ENCODE measurements at places on chromosomes 2 and 18.

- no peak for DNase-seq
These were observed 25.4 kb downstream of the SOCS6 start for GRCh38 chr18:70314151-70314782.

GRCh38 chr18:34757666-34758065 lies 47.6 kb downstream of the DTNA start:
- no peak for DNase-seq

- no peak for DNase-seq
These were observed 8.3 kb upstream of the COL6A3 start for GRCh38 chr2:237422309-237422708.

DNA sequence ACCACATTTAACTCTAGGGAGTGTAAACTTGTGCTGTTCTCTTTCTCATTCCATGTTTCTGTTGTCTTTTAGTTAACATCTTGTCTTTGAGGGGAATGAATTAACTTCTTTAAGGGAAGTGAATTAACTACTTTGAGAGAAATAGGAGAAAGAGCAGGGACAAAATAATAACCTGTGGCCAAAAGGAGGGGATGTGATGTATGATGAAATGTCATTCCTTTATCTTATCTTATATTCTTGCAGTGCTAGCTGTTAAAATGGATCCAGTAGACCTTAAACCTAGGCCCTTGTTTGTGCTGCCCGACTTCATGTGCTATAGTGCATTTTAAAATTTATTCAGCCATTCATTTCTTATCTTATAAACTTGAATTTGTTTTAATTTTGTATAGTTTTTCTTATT lies 18.4 kb downstream of the ABI2 start:
- no peak for DNase-seq

DNA sequence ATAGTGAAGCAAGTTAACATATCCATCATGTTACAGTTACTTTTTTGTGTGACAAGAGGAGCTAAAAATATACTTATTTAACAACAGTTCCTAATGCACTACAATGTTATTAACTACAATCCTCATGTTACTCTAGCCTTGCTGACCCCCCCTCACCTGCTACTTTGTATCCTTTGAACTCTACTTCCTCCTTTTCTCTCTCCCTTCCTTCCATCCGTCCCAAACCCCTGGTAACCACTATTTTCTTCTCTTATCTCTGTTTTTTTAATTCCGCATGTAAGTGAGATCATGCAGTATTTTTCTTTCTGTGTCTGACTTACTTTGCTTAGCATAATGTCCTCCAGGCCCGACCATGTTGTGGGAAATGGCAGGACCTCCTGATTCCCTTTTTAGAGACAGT lies 59.4 kb downstream of the NPAS2 start:
- DNase-seq, result no peak

DNA sequence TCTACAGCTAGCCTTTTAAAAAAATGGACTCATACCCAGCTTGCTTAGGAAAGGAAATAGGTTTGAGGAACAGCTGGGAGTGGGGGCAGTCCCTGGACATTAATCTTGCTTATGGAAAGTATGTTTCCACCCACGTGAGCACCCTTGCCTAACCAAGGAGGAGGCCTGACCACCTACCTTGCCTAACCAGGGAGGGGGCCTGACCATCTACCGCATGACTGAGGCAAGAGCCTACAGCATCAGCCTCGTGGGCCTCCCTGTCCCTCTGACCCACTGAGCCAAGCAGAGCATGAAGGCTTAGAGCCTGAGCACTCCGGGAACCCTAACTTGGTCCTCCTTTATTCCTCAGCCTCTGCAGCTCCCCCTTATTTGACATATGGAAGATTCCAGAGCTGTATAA lies 20.2 kb downstream of the PRKAG3 start:
- no peak for DNase-seq

GRCh38 chr2:156512451-156512850 lies 76.3 kb downstream of the GPD2 start:
- no peak for DNase-seq

GRCh38 chr2:112636605-112637288 lies 9.0 kb upstream of the SLC20A1 start:
- no peak for DNase-seq
